Amygdala (tissue), 56 donors: ENCODE measurements at places on chromosomes 5 and 9.
A peak's percentile ranks its signal among the peaks of the same experiment; 100 is the strongest.

GRCh38 chr5:77210964-77211690 is 647 bp downstream of the PDE8B start:
- DNase-seq: no peak

- DNase-seq: no peak
These were observed 28.0 kb upstream of the ADAM19 start for GRCh38 chr5:157603333-157604190.

DNA sequence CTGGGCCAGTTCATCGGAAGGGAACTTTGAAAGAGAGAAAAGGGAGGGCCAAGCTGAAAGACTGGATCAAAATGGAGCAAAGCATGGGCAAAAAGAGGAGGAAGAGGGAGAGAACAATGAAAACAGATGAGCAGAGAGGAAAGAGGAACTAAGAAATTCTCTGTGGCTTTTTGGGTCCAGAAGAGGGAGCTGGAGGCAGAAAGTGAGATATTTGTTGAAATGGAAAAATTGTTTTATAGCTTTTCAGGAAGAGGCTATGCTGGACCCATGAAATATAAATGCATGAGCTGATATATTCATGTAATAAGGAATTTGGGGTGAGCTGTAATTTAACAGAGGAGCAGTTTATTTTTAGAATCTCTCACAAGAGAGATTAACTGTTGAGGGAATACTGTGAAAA is 457.3 kb downstream of the DMAC1 start:
- no peak for DNase-seq

DNA sequence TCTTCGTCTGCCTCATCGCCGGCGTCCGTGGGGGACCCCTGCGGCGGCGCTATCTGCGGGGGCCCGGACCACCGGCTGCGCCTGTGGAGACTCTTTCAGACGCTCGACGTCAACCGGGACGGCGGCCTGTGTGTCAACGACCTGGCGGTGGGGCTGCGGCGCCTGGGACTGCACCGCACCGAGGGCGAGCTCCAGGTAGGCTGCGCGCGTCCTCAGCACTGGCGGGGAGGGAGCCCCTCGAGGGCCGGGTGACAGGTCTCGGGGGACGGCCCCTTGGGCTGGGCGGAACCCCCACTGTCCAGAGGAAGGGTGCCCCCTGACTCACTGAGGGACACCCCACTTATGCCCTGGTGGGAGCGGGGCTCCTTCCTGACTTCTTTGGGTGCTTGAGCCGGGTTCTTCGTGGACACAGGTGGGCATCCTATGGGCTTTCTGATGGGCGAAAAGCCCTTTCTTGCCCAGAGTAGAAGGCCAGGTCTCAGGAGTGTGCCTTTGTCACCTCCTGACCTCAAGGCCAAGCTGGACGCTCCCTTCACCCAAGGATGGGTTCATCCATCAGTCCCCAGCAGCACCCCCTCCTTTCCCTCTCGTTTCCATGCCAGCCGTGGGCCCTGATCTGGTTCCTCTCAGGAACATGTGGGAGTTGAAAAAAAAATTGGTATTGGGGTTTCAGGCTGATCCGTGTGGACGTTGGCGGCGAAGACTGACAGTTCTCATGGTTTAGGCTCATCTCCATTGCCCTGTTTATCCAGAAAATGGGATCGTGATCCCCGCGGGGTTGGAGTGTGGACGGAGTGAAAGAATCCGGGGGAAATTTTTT is 564 bp downstream of the SLC25A25 start:
- DNase-seq: peak; percentile 53

DNA sequence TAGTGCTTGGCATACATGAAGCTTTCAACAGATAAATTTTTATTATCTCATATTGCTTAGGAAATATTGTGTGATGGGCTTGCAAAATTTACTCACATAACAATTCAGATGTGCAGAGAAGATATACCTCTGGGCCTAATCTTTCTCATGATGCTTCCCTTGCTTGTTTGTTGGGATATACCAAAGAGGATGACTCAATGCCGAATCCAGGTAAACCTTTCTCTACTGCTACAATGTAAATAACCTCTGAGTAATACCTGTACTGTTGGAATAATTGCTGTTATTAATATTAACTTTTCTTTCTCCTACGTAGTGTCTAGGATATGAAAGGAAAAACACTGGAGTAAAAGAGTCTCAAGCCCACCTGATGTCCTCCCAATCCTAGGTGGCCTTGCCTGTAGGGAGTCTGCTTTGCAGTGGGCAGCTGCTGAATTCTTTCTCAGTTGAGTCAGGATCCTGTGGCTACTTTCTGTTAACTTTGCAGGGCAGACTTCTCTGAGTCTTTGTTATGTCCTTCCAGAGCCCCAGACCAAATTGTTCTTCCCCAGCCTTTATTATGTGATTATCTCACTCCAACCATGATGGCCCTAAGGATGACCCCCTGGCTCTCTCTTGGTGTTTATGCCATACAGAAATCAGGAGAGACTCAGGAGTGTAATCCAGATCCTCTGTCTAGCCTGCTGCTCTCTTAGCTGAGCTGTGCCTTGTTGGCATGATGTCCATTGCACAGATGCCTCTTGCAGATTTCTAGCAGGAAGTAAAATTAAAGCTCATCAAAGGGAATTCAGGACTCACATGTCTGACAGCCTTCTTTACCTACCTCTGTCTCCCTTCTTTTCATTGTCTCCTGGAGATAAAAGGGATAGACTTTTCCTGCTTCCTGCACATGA is 208.1 kb downstream of the SNX18 start:
- DNase-seq: no peak

GRCh38 chr9:87885484-87886189 is 3.0 kb downstream of the SPATA31E1 start:
- no peak for DNase-seq
